NCI-H460 (cell line): ENCODE measurements at places on chromosomes 5 and 9. TPM values are rescaled to one million over a fixed set of nuclear protein-coding genes. Genes with fewer than 3 reads are reported as not detected.

The C9 gene
- not detected in 2 replicates for total RNA-seq

The STPG3 gene
- total RNA-seq, result not detected in 2 replicates

The ZNF658 gene
- 3.5 and 4.9 TPM in 2 replicates for total RNA-seq

The FREM1 gene
- not detected in 2 replicates for total RNA-seq

The C9orf153 gene
- total RNA-seq, result 0.14 and 0.40 TPM in 2 replicates

The CYLC2 gene
- not detected in 2 replicates for total RNA-seq

The TXNDC8 gene
- total RNA-seq, result not detected in 2 replicates

The CCL27 gene
- 0.47 TPM in 1 of 2 replicates, not detected in the other for total RNA-seq

The ARHGEF39 gene
- 5.0 and 7.5 TPM in 2 replicates for total RNA-seq

GRCh38 chr5:55591686-55592085 lies 56.9 kb upstream of the PLPP1 start:
- no peak for DNase-seq

DNA sequence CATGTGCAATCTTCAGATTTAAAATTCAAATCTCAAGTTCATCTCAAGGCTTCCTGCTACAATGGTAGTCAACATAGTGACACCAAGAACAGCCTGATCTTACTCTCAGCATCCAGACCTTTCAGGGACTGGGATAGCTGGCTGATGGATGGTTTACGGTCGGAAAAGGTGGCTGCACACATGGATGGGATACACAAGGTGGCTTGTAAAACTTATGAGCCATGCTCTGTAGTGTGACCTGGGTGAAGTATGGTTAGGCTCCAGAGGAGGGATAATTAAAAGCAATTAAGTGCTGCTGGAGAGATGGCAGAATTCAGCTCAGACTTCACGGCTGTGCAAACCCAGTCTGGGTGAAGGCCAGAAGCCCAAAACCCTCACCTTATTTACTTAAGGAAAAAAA lies 379.5 kb downstream of the NFIB start:
- DNase-seq, result no peak

- no peak for DNase-seq
Observed at GRCh38 chr9:76756941-76757673, 7.1 kb upstream of the PCA3 start.

DNA sequence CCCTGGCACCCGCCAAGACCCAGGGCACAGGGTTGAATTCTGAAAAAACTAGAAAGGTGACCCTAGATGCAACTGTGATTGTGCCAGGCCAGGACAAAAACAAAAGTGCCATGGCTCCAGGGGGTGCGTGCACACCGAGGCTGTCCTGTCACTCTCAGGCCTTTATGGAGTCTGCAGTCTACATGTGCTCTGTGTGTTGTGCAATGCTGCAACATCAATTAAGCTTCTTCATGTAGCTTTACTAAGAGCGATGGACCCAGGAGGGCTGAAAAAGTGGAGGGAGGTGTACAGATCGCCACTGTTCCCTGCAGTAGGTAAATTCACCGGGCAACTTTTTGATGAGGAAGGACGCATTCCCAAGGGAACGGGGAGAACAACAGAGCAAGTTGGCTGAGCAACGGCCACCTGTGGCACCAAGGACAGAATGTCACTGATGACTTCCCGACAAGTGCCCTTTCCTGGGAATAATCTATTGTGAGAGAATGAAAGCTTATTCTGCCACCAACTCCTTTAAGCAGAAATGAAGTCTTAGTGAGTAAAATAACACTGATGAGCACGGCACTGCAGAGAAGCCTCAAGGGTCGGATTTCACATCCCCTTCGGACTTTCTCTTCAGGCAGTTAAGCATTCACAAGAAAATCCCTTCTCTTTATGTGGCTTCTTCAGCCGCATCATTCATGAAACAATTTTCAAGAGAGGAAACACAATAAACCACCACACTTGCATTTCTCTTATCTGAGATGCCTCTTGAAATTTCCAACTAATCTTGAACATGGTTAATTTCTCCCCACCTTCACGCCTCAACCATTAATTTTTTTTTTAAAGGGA lies 149.6 kb downstream of the DROSHA start:
- no peak for DNase-seq

DNA sequence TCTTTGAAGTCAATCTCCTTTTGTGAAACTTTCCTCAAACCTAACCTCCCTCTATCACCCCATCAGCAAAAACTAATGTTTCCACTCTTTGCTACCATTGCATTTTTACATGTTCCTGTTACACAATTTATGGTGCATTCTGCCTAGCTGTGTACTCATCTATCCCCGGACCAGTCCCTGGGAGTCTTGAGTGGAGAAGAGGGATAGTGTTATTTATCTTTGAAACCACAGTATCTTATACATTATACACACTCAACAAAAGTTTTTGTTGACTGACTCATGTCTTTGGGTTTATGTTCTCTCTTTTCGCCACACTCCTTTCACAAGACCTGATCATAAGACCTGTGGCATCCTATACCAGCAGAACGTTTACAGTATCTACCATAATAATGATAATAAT lies 26.4 kb downstream of the TNFAIP8 start:
- DNase-seq, result no peak

DNA sequence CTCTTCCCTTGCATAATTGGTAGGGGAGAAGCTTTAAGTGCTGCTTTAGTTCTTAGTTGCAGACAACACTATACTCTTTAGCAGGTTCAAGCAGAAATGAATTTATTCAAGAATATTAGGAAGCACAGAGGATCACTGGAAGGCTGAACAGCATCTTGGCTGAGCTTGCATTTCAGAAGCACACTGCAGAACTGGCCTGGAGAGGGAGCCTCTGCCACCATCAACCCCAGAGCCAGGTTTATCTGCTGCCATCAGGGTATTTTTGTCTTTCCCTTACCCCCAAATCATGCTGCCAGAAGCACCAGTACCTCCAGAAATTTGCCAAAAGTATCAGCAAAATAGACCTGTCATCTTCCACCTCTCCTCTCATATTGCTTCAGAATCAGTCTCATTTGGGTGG lies 440.7 kb downstream of the DMAC1 start:
- DNase-seq, result no peak

DNA sequence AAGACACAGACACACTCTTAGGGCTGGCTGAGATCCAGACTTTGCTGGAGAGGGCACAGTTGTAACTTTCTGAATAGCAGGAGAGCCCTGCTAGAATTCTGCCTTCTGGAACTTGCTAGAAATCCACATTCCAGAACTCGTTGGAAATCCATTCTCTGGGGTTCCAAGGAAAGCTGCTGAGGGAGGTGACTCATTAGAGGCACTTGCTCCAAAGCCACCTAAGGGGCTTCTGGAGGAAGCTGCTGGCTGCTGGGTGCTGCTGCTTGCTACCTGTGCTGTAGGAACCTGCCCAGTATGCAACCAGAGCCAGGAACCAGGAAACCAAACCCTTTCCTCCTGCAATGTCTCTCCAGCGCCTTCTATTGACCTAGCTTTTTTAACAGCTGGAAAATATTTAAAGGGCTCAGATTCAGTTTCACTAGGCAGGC lies 4.1 kb upstream of the TLE4 start:
- DNase-seq, result no peak

GRCh38 chr5:155540000-155540595 lies 526.5 kb downstream of the KIF4B start:
- no peak for DNase-seq

DNA sequence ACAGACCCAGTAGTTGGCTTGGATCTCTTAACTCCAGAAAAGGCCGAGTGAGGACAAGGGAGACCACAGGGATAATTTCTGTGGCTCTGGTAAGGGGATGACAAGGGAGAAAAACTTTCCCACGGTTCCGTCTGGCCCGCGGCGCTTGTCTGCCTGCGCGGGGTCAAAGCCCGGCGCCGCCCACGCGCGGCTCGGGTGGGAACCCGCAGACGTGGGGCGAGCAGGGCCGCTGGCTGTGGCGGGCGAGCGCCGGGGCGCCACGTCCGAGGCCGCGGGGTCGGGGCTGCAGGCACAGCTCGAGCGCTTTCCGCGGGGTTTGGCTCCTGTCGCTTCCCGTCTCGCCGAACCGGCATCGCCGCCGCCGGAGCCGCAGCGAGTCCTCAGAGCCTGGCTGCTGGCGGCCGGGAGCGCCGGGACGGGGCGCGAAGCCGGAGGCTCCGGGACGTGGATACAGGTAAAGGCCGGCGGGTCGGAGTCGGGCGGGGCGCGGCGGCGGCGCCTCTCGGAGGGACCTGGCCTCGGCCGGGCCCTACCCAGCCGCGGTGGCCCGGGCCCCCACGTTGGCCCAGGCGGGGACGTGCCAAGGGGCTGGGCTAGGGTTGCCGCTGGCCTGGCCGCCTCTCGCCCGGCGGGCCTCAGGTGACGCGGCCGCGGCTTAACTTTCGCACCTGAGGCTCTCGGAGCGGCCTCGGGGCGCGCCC lies at the start of gene RNF180:
Gene RNF180, plus strand, starts transcription at position 344 of the 701 bp plus-strand sequence. CDS start 34,965 bp downstream, outside the sequence.
- no peak for DNase-seq

GRCh38 chr5:171966270-171966669 lies 40.2 kb downstream of the FBXW11 start:
- no peak for DNase-seq

- DNase-seq, result no peak
Observed at GRCh38 chr9:93120846-93121315, 13.2 kb downstream of the NINJ1 start.

DNA sequence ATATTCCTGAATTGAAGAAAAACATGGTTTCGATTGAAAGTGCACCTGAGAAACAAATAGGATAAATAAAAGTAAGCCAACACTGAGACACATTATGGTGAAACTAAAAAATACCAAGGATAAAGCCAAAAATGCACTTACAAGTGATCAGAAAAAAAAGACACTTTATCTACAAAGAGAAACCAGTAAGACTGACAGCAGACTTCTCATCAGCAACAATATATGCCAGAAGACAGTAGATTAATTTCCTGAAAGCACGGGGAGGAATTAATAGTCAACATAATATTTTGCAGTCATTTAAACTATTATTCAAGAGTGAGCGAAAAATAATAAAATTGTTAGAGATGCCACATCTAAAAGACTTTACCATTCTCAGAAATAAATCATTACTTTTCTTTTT lies 172.7 kb upstream of the MAST4 start:
- no peak for DNase-seq

DNA sequence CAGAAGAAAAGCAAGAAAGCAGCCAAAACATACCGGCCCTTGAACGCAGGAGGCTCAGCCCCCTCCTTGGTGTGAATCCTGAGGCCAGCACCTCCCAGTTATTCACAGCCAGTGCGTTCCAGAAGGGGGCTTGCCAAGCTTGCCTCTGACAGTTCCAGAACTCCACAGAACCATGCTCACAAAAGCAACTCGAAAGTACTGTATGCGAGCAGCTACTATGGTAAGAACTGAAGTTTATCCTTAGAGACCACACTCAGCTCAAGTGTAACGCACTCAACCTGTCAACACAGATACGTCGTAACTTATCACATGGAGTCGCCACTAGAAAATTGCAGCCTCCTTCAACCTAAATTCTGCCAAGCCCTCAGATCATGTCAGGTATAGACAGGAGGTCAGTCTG lies 1.4 kb downstream of the UBAC1 start:
- no peak for DNase-seq

DNA sequence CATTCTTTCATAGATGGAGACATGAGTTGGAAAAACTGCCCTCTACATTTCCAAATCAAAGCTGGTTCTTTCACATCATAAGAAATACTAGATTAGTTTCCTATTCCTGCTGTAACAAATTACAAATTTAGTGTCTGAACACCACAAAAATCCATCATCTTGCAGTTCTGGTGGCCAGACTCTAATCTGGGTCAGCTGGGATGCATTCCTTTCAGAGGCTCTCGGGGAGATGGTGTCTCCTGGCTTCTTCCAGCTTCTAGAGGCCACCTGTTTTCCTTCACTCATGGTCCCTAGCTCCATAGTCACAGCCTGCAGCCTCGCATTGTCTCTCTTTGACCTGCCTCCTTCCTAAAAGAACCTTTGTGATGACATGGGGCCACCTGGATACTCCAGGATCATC lies 65.2 kb downstream of the RETREG1 start:
- DNase-seq, result no peak

DNA sequence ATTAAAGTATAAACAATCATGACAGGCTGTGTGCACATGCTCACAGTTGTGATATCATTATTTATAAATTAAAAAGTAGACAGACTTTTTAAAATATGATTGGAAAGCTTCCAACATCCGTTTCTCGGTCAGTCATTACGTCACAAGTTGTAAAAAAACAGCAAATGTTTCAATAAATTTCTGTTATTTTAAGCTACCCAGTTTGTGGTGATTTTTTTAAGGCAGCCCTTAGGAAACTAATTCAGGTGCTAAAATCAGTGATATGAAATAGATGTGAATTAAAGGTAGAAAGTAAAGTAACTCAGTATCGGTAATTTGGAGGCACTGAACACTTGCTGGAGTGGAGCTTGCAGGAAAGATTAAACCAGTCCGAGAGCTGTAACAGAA lies 1.2 kb downstream of the CCNH start:
- no peak for DNase-seq

GRCh38 chr5:107184871-107185270 lies 485.9 kb downstream of the EFNA5 start:
- DNase-seq, result no peak

DNA sequence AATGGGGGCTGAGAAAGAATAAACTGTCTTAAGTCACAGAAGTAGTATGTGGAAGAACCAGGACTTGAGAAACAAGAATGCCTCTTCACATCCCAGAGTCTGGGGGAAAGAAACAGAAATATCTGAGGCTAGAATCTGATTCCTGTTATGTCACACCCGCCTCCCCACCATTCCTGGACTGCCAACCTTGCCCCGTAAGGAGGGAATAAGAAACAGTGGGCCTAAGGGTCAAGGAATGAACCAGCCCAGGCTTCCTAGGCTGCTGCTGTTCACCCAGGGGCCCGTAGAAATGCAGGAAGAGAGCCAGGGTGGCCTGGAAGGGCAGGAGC lies 4.3 kb downstream of the PCDH1 start:
- DNase-seq, result no peak
